LoVo (cell line): ENCODE measurements at places on chromosomes 13 and 19.

- no peak for DNase-seq
Observed at GRCh38 chr13:27125357-27126282, 46.0 kb downstream of the USP12 start.

- no peak for DNase-seq
Observed at GRCh38 chr13:93388701-93389100, 162.1 kb downstream of the GPC6 start.

GRCh38 chr19:36972571-36972970, 56.4 kb downstream of the ZNF568 start:
- no peak for DNase-seq

DNA sequence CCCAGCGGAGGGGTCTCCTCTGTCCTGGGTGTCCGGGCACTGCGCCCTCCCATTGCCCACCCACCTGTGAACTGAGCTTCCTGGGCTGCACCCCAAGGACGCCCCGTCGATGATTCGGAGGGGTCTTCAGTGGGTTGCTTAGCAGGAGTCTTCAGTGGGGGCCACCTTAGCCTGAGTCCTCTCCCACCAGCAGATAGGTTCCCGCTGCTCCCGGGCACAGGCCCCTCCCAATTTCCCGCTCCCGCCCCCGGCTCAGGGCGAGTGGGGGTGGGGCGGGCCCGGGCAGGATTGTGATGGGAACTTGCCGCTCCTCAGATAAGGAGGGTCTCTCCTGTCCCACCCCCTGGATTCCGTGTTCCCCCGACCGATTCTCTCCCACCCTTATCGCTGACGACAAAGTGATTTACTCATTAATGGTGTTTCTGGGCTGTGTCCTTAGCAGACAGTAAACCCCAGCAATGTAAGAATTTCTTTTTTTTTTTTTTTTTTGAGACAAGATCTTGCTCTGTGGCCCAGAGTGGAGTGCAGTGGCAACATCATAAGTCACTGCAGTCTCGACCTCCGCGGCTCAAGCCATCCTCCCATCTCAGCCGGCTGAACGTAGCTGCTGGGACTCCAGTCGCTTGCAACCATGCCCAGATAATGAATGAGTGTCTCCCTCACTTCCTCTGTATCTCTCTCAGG, 655 bp upstream of the S1PR5 start:
- no peak for DNase-seq
